ENCODE measurements at places on chromosomes 3 and 15. TPM values are rescaled to one million over a fixed set of nuclear protein-coding genes. Genes with fewer than 3 reads are reported as not detected.
A peak's percentile ranks its signal among the peaks of the same experiment; 100 is the strongest.

DNA sequence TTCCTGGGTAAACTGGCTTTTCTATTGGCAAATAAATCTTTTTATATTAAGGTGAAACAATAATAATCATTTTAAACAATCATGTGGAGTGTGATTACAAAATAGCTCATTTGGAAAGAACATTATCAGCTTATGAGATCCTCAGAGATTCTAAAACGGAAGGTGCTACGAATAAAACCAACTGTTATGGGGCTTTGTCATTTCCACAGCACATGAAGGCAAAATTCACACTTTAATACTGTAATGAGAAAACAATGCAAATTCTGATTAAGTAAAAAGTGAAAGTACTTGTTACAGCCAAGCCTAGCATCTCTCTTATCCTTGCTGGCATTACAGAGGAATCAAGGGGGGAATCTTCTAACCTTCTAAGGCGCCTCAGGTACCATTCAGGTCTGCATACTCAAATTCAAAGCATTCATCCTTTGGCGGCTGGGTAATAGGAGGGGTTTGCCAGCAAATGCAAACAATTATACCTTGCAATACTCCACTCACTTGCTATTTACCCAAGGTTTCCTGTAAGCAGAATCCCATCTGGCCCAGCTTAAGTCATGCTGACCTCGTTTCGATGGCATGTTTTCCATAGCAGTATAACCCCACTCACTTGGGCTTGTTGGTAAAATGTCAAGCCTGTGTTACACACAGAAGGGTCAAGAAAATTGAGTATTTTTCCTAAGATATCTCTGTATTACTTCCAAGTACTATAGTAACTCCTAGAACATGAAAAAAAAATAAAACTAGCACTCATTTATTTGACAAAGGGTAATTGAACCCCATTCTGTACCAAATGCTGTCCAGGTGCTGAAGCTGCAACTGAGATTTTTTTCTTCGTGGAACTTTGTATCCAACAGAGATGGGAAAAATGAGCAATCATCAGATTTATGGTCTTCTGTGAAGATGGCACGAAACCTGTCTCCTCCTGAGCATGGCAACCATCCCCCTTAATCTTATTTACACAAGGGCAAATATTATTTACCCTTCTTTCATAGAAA, 183.7 kb upstream of the LMCD1 start:
- DNase-seq, result no peak

MYRIP gene
- total RNA-seq, result 2.3 TPM

DNA sequence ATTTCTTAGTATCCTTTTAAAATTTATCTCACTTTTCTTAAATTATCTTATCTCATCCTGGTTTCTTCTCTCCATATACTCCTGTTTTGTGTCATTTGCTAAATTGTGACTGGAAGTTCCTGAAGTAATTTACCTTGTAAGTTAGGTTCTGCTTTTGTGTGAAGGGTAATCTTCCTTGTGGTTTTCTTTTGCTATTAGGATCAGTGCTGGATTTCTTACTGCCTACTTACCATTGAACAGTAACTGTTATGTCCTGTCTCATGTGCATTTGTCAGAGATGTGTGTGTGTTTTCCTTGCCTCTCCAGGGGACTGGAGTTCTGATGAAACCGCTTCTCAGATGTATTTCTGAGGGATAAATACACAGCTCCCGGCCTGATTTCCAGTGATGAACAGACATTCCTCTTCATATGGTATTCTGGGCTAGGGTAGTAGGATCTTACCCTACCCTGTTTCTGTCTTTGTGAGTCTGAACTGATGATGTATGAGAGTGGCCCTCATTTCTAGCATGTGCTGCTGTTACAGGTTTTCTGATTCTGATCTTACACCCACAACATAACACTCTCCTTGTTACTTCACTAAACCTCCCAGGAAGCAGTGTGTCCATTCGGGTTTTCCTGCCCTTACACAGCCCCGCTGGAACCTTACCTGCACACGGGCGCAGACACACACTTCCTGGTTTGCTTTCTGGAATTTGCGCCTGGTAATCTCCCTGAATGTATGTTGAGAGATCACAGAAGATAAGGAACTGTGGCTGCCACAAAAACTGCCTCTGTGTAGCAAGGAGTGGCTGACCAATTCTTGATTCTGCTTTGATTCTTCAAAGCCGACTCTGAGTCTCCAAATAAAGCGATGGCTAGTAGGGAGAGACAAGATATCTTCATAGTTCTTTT, 14.7 kb downstream of the PAK2 start:
- no peak for DNase-seq

- DNase-seq, result peak; percentile 56
These were observed at the start of gene VPS8 for GRCh38 chr3:184811999-184812661. VPS8 (plus strand) TSS chr3:184812166; CDS start chr3:184824633, 12,467 bp downstream.

- DNase-seq, result no peak
These were observed 63.8 kb downstream of the FRMD4B start for GRCh38 chr3:69322158-69322509.

DNA sequence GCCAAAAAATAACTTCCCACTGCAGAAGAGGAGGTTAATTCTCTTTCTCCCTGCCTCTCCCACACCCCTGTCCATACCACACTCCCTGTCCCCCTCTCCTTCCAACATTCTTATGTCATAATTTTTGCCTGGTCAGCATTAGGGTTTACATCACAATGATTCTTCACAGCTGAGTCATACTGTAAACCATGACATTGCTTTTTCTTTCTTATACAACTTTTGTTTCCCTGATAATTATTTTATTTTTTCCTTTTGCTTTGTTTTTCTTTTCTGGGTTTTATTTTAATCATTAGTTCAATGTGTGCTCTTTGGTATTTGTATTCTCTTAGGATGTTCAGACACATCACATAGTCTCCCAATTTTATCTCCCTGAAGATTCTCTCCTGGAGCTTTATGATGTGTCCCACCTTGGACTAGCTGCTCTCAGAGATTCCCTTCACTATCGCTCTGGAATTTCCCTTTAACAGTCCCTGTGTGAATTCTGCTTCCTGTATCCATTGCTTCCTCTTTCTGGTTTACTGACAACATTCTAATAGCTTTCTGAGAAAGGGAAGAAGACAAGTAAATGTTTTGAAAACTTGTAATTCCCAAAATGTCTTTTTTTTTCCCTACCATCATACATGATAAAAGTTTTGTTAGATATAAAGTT, 70.7 kb downstream of the SOX2 start:
- no peak for DNase-seq

Measured in glomerular endothelial cell (primary cell).